ENCODE measurements at places on chromosomes 7 and 10. TPM values are rescaled to one million over a fixed set of nuclear protein-coding genes. Genes with fewer than 3 reads are reported as not detected.
A peak's percentile ranks its signal among the peaks of the same experiment; 100 is the strongest.

DNA sequence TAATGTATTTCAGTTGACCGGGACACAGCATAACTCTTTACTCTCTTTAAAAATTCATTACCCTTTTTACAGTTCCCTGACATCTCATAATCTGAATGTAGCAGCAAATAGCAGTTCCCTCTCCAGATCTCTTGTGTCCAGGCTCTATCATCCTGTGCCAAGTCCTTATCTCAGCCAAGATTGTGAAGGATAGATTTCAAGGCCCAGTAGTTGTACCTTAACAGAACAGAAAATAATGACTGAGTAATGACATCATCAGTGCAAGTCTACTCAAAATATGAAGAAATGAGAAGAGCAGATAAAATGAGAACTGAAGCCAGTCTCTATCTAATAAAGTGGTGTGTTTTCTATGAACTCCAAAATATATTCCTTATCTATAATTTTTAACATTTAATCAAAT is 92.6 kb downstream of the TFEC start:
- no peak overlapping the region for H3K4me3 ChIP-seq
- H3K4me1 ChIP-seq, result no peaks in the 10 kb centered on the region
- no peaks in the 10 kb centered on the region for H3K36me3 ChIP-seq
- H3K27me3 ChIP-seq, result no peaks in the 10 kb centered on the region
- no peak for ATAC-seq
- H3K27ac ChIP-seq, result no peak overlapping the region

GRCh38 chr7:2771274-2771731 is 72.8 kb downstream of the GNA12 start:
- H3K4me1 ChIP-seq, result no peaks in the 10 kb centered on the region
- H3K27ac ChIP-seq, result no peak overlapping the region
- H3K27me3 ChIP-seq, result no peaks in the 10 kb centered on the region
- peaks cover 14% of the 10 kb centered on the region for H3K36me3 ChIP-seq
- no peak overlapping the region for H3K4me3 ChIP-seq
- no peak for ATAC-seq

DNA sequence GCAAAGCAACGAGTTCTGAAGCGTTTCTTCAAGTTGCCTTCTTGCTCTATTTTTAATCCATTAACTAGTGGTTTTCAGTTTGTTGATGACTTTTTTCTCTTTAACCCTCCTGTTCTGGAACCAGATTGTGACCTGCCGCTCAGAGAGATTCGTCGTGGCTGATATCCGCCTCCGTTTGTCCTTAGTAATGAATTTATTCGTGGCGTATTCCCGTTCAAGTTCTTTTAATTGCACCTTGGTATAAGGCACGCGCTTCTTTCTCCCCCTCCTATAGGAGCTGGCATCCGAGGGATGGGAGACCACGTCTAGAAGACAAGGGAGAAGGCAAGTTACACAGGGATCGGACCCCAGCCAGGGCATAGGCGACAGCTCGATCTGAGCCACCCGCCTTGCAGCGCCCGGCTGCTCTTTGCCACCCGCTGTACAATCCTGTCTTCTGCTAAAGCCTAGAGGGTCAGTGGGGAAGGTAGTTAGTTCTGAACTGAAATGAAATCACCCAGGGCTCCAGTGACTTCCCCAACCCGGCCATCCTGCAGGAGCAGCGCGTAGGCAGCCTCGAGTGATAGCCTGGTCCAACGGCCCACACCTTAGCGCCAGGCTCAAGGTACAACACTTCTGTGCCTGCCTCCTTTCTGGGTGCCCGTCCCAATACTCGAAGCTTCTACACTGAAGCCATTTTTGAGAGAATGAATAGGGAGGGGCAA is 1.6 kb downstream of the HOXA13 start:
- H3K27me3 ChIP-seq, result peaks cover 100% of the 10 kb centered on the region
- peaks cover 12% of the 10 kb centered on the region for H3K4me1 ChIP-seq
- no peaks in the 10 kb centered on the region for H3K36me3 ChIP-seq
- ATAC-seq, result no peak

DNA sequence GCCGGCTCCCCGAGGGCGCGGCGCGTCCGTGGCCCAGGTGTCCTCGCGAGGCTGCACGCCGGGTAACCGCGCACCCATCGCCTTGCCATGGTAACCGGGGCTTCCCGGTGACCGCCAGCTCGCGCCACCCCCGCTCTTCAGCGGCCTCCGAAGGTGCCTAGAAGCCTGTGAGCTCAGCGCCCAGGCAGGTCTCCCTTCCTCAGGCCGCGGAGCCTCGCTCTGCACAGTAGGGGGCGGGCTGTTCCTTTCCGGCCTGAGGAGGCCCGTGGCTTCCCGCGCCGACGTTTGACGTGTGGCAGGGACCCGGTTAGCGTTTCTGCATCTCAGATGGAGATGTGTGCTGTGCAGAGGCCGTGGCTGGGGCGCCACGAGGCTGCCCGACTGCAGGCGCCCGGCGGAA is 117.1 kb downstream of the DYNC2I1 start:
- no peak overlapping the region for H3K4me3 ChIP-seq
- H3K4me1 ChIP-seq, result peaks cover 16% of the 10 kb centered on the region
- H3K27ac ChIP-seq, result no peak overlapping the region
- no peak for ATAC-seq

DNA sequence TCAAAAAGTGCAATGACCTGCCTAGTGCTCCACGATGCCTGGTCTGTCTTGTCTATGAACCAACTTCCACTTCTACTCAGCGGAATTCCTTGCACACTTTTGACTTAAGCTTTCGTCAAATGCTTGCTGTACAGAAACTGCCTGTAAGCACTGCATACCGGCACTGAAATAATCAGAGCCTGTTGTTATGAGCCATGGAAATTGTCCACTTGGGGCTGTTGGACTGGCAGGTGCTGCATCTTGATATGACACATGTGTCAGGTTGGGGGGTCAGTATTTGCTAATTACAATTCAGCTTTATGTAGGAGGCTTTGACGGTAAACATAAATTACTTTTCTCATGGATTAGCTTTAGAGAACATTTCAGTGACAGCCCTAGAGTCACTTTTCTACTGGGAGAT is 32.0 kb upstream of the KLF6 start:
- ATAC-seq, result no peak
- H3K4me3 ChIP-seq, result no peak overlapping the region
- H3K4me1 ChIP-seq, result peaks cover 4% of the 10 kb centered on the region
- H3K36me3 ChIP-seq, result no peaks in the 10 kb centered on the region
- H3K27me3 ChIP-seq, result no peaks in the 10 kb centered on the region

GRCh38 chr10:118754229-118754555 is 578 bp downstream of the CACUL1 start:
- H3K4me1 ChIP-seq, result no peaks in the 10 kb centered on the region
- peak overlapping the region; percentile 87 for H3K27ac ChIP-seq

GRCh38 chr7:144001543-144001942 is 1.4 kb downstream of the OR6B1 start:
- H3K27me3 ChIP-seq, result no peaks in the 10 kb centered on the region
- ATAC-seq, result no peak
- no peaks in the 10 kb centered on the region for H3K36me3 ChIP-seq
- H3K27ac ChIP-seq, result no peak overlapping the region
- H3K4me3 ChIP-seq, result no peak overlapping the region

GRCh38 chr10:75103881-75104686 is 7.4 kb upstream of the SAMD8 start:
- H3K4me1 ChIP-seq, result peaks cover 15% of the 10 kb centered on the region
- H3K27me3 ChIP-seq, result no peaks in the 10 kb centered on the region
- no peaks in the 10 kb centered on the region for H3K36me3 ChIP-seq
- ATAC-seq, result no peak
- H3K27ac ChIP-seq, result no peak overlapping the region

DNA sequence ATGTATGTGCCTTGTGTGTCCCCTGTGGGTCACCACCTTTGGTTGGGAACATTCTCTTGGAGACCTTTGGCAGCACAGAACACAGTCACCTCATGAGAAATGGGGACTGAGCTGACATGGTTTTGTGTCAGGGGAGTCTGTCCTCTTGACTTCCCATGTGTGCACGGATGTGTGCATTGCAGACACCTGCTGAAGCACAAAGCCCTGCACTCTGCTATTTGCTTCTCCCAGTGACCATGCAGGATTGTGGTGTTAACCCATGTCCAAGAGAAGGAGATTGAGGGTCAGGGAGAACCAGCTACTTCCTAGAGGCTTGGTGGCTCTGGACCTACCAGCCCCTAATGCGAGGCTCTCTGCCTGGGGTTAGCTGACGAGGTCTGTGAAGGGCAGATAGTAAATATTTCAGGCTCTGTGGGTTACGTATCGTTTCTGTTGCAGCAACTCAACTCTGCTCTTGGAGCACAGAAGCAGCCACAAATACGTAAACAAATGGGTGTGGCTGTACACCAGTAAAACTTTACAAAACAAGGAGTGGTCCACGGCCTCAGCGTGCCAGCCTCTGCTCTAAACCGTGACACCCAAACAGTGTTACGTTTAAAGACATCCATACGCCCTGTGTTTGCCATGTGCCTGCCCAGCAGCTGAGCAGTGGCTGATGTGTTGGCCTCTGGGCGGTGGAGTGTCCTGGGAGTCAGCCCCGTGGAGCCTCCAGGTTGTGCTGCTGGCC is 51.7 kb downstream of the ADCY1 start:
- no peaks in the 10 kb centered on the region for H3K4me1 ChIP-seq
- H3K36me3 ChIP-seq, result no peaks in the 10 kb centered on the region
- H3K27ac ChIP-seq, result no peak overlapping the region
- no peak for ATAC-seq

- H3K36me3 ChIP-seq, result no peaks in the 10 kb centered on the region
- H3K27me3 ChIP-seq, result no peaks in the 10 kb centered on the region
- H3K4me1 ChIP-seq, result peaks cover 6% of the 10 kb centered on the region
- no peak overlapping the region for H3K27ac ChIP-seq
Measured at GRCh38 chr10:91391920-91392319, 18.2 kb upstream of the HECTD2 start.

- no peaks in the 10 kb centered on the region for H3K27me3 ChIP-seq
- no peak overlapping the region for H3K27ac ChIP-seq
- no peaks in the 10 kb centered on the region for H3K36me3 ChIP-seq
Measured at GRCh38 chr7:23021596-23021995, 7.7 kb upstream of the HYCC1 start.

DNA sequence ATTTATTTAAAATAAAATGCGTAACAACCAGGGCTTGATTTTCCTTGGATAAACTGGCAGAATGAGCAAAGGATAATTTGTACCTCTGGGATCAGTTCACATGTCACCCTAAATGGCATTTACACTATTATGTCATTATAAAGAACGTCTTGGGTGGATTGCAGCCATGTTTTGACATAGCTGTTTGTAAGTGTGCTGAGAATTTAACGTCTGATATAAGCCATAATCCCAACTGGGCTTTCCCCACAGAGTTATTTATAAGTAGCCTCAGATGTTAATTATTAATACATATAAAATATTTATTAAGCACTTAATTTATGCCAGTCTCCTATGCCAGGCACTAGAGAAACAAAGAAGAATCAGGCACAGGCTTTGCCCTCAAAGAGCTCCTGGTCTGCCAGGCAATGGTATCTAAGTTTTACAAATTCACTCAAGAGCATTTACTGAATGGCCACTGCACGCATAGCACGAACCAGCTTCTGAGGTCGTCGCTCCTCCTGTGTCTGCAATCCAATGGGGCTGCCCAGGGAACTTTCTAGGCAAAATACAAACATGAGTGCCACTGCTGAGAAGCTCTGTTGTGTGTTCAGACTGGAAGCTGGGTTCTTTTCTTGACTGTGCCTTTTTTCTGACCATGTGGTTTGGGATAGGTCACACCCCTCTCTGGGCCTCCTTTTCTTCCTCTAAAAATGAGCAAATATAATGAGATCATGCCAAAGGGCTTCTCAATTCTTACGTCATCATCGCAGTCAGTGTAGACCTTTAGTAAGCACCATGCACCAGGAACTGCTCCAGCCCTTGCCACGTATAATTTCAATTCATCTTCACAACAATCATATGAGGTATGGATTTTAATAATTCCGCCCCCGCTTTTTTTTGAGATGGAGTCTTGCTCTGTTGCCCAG is 11.3 kb upstream of the CTBP2 start:
- no peaks in the 10 kb centered on the region for H3K36me3 ChIP-seq
- H3K27me3 ChIP-seq, result peaks cover 11% of the 10 kb centered on the region

DNA sequence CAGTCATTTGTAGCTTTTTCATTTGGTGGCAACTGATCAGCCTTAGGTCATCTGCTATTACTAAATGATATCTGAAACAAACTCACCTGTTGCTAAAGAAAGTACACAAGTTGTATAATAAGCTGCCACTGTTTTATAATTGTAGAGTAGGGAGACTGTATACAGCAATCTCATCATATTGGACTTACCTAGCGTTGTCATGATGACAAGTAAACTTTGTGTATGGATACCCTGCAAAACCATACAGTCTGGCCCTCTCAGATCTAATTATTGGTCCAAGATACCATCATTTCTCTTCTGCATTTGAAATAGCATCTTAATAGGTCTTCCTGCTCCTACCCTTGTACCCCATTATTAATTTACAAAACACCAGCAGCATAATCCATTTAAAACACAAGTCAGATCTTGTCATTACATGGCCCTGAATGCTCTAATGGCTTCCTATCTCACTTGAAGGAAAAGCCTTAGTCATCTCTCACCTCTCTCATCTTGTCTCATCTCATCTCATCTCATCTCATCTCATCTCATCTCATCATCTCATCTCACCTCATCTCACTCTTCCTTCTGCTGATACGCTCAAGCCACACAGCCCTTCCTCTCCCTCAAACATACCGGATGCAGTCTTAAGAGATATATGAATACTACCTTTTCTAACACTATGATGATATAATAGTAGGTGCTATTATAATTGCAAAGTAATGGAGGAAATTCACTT is 540.6 kb downstream of the MDFIC start:
- H3K36me3 ChIP-seq, result no peaks in the 10 kb centered on the region
- H3K27ac ChIP-seq, result no peak overlapping the region
- no peaks in the 10 kb centered on the region for H3K4me1 ChIP-seq
- no peak overlapping the region for H3K4me3 ChIP-seq
- no peaks in the 10 kb centered on the region for H3K27me3 ChIP-seq
- ATAC-seq, result no peak

GRCh38 chr7:15104411-15105092 is 202.0 kb upstream of the DGKB start:
- no peak overlapping the region for H3K4me3 ChIP-seq
- H3K4me1 ChIP-seq, result no peaks in the 10 kb centered on the region
- no peaks in the 10 kb centered on the region for H3K36me3 ChIP-seq
- H3K27ac ChIP-seq, result no peak overlapping the region
- H3K27me3 ChIP-seq, result no peaks in the 10 kb centered on the region
- no peak for ATAC-seq

GRCh38 chr10:4704034-4704545 is 121.9 kb upstream of the AKR1E2 start:
- no peak overlapping the region for H3K4me3 ChIP-seq
- no peak overlapping the region for H3K27ac ChIP-seq
- no peaks in the 10 kb centered on the region for H3K36me3 ChIP-seq

GRCh38 chr10:71970869-71971268 is 6.7 kb downstream of the CHST3 start:
- peaks cover 10% of the 10 kb centered on the region for H3K4me1 ChIP-seq
- ATAC-seq, result no peak
- no peaks in the 10 kb centered on the region for H3K27me3 ChIP-seq
- H3K27ac ChIP-seq, result peak overlapping the region; percentile 67
- H3K36me3 ChIP-seq, result no peaks in the 10 kb centered on the region
- H3K4me3 ChIP-seq, result no peak overlapping the region

- H3K27me3 ChIP-seq, result peaks cover 55% of the 10 kb centered on the region
- ATAC-seq, result peak; percentile 77
- H3K4me3 ChIP-seq, result peak overlapping the region; percentile 50
- H3K27ac ChIP-seq, result no peak overlapping the region
- no peaks in the 10 kb centered on the region for H3K4me1 ChIP-seq
Measured at GRCh38 chr7:101308245-101309085, 13.1 kb downstream of the IFT22 start.

Gene C10orf143
- 1.1 TPM for total RNA-seq

Gene MCMBP
- 55.7 TPM for total RNA-seq

Gene SUN3
- not detected for total RNA-seq

Gene TMEM270
- not detected for total RNA-seq

Gene PRKCQ
- 2.0 TPM for total RNA-seq

Gene TUBAL3
- total RNA-seq, result 0.62 TPM

Gene PLXDC2
- 38.9 TPM for total RNA-seq

Gene ANKRD7
- total RNA-seq, result 1.5 TPM

Gene RHEB
- 229 TPM for total RNA-seq

Data from gastroesophageal sphincter (tissue), 4 donors.